ENCODE measurements at places on chromosomes 3 and 15.

GRCh38 chr15:47485419-47485818 lies 231.9 kb upstream of the SEMA6D start:
- no peak for DNase-seq

- no peak for DNase-seq
These were observed 132.3 kb upstream of the MB21D2 start for GRCh38 chr3:193049935-193050334.

DNA sequence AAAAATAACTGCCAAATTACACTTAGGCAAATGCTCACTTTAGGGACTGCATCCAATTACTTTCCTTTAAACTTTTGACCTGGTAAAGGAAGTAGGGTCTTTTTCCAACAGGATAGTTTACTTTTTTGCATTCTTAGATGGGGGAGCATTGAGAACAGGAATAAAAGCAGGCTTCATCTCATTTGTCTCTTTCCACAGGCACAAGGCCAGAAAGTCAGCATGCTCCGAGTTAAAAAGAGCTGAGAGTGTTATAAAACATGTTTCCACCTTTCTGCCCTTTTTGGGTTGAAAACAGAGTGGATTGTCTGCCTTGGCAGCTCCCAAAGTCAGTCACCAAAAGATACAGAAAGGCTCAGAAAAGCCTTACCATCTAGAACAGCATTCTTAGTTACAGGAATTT lies 404.9 kb upstream of the ALCAM start:
- DNase-seq: no peak

GRCh38 chr15:80844011-80844732 lies 65.0 kb downstream of the CEMIP start:
- no peak for DNase-seq

- DNase-seq: no peak
These were observed 34.0 kb upstream of the ACTL6A start for GRCh38 chr3:179528772-179529171.

GRCh38 chr3:187533797-187534196 lies 136.4 kb downstream of the SST start:
- DNase-seq: no peak

Measured in GM12878 (cell line).